ENCODE measurements at places on chromosomes 4 and X.

- ATAC-seq, result peak; percentile 55
Measured at GRCh38 chrX:10156199-10157031, at the start of gene CLCN4. Gene CLCN4, plus strand, starts transcription at chrX:10156975. Its CDS starts 28,058 bp downstream, at chrX:10185033.

GRCh38 chr4:74474345-74475090, 29.6 kb downstream of the AREG start:
- ATAC-seq, result peak; percentile 53

DNA sequence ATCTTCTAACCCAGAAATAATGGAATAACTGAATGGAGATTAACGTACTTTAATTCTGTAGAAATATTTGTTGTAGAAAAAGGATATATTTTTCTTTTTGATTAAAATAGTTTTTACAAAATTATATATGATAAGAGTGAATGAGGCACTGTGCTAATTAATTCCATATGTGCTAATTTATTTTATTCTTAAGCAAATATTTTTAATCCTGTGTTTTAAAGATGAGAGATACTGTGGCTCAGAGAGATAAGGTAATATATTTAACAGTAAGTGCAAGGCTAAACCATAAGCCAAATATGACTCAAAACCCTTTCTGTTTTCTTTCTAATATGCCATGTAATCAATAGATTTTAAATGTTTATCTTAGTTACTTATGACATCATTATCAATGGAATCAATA, 88.2 kb downstream of the EMCN start:
- no peak for ATAC-seq

GRCh38 chr4:184705692-184706091, 28.2 kb downstream of the CENPU start:
- no peak for ATAC-seq

GRCh38 chr4:11765849-11766453, 337.3 kb upstream of the HS3ST1 start:
- no peak for ATAC-seq

- ATAC-seq, result no peak
Measured at GRCh38 chrX:37776283-37776986, 3.4 kb upstream of the CYBB start.

DNA sequence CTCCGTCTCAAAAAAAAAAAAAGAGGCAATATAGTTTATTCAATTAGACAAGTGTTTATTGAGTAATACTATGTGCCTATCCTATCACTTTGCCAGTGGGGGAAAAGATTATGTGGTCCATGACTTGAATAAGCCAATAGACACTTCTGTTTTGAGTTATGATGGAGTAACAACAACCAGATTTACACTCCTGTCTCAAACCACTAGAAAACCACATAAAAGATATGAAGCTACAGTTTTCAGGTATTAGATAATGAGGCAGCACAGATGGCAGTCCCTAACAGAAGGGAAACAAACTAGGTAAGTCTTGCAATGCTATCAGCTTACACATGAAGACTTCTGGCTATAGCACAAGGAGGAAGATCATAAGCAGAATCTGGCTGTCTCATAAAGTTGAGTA, 22.5 kb downstream of the NFXL1 start:
- ATAC-seq, result no peak

DNA sequence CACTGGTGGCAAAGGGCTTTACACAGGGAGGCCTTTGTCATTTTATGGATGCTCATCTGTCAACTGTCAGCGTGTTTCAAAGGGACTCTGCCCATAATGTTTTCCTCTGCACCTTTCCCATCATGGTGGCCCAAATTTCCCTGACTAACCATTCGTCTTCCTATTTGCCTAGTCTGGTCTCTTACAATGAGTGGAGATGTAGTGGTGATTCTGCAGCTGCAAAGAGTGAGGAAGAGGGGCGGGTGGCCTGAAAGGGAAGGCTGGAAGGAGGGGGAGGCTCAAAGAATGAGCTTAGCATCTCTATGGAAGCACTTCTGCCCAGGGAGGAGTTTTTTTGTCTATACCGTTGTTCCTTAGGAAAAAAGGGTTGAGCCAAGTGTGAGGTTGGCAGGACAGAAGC, 447.5 kb downstream of the NKX6-1 start:
- ATAC-seq, result no peak

- no peak for ATAC-seq
Measured at GRCh38 chrX:45056428-45057145, 144.1 kb downstream of the DIPK2B start.

- ATAC-seq, result peak; percentile 81
Measured at GRCh38 chr4:183492791-183493222, 12.1 kb upstream of the ING2 start.

- no peak for ATAC-seq
Measured at GRCh38 chr4:24208691-24209090, 318.8 kb upstream of the PPARGC1A start.

- no peak for ATAC-seq
Measured at GRCh38 chr4:82084747-82085146, 289.0 kb downstream of the HNRNPD start.

DNA sequence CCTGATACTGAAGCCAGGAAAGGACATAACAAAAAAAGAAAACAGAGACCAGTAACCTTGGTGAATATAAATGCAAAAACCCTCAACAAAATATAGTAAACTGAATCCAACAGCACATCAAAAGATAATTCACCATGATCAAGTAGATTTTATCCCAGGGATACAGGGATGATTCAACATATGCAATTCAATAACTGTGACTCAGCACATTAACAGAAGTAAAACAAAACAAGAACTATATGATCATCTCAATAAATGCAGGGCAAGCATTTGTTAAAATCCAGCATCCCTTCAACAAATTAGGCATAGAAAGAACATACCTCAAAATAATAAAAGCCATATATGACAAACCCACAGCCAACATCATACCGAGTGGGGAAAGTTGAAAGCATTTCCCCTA, 112.0 kb downstream of the HHIP start:
- ATAC-seq, result no peak

DNA sequence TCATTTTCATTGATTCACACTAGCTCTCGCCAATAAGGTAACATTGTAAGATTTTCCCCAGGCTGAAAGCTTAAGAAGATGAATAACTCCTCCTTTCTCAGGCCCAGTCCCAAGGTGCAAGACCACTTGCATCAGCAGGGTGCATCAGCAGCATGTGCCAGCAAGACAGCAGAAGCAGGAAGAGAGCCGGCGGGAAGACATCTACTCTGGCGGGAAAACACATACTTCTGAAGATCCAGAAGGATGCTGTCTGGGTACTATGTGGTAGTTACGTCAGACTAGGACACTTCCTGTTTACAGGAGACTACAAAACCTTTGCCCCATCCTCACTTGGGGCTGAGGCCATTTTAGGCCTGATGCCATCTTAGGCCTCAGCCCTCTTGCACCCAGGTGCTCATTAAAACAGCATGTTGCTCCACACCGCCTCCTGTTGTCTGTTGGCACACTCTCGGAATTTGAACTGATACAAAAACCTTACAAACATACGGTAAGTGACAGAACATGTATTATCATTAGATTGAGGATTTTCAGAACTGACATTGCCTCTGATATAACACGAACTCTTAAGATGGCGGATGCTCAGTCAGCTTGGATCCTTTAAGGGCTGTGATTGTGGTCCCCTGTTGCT, 886.5 kb upstream of the EPHA5 start:
- no peak for ATAC-seq

DNA sequence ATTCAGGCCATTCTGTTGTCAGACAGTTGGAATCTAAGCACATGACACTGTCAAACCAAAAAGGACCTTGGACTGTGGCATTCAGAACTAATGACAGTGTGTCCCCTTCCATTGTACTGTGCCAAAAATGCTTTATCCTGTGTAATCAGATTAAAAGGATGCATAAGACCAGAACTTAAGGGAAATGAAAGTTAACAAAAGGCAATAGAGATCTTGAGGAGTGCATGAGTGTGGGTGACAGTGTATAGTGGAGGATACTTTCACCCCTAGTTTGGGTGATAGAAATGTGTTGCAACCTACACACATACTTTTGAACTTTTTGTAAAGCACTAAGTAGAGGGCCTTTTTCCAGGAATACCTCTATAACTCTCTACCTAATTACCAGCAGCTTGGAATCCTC, 4.5 kb downstream of the CYSLTR1 start:
- ATAC-seq, result no peak

DNA sequence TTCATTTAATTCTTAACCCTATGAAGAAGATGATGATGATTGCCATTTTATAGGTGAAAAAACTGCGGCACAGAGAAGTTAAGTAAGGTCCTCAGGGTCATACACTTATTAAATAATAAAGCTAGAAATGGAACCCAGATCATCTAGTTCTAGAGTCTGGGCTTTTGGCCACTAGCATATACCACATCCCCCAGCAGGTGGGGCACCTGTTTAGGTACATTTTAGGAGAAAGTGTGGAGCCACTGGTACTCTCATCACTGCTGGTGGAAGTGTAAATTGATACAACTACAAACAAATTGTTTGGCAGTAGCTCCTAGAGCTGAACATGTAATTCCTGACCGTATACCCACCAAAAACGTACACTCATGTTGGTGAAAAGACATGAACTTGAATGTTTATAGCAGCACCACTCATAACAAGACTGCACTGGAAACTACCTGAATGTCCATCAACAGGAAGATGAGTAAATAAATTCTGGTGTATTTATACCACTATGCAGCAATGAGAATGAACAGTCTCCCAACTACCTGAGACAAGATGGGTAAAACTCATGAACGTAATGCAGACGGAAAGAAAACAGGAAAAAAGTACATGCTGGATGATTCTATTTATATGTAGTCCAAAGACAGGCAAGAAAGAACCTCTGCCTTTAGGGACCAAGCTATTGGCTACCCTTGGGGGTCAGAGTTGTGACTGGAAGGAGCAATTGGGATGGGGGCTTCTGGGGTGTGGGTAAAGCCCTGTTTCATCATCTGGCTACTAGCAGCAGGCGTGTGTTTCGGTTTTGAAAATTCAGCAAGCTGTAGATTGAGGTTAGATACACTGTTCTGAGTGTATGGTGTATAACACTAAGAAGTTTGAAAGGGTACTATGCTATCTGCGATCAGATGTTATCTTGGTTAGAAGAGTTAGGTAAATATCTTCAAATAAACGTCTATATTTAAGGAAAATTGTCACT, 72.3 kb upstream of the ADGRG2 start:
- no peak for ATAC-seq

- no peak for ATAC-seq
Measured at GRCh38 chrX:151596282-151596681, 32.8 kb downstream of the PASD1 start.

DNA sequence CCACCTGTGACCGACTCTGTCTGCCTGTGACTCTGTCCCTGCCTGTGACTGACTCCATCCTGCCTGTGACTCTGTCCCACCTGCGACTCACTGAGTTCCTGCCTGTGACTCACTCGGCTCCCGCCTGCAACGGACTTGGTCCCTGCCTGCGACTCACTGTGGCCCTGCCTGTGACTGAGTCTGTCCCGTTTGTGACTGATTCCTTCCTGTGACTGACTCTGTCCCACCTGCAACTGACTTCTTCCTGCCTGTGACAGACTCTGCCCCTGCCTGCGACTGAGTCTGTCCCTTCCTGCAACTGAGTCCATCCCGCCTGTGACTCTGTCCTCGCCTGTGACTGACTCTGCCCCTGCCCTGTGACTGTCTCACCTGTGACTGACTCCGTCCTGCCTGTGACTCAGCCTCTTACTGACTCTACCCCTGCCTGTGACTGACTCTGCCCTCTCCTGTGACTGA, 9.6 kb upstream of the UVSSA start:
- ATAC-seq, result peak; percentile 79

GRCh38 chr4:152014280-152014679, 253.5 kb upstream of the GATB start:
- no peak for ATAC-seq

DNA sequence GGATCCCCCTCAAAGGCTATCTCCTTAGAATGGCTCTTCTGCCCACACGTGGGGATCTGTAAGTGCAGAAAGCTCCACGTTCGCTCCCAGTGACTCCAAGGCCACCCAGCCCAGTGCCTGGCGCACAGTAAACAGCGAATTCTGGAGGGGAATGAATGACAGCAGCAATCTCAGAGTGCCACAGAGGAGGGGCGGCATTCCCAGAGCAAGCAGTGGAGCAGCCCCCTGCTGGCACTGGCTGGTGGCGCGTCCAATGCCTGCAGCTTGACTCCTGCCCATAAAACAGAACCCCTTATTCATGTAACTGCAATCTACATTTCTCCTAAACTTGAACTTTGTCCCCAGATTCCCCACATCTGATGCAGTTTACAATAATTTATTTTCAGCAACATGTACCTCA, 6.9 kb upstream of the HELT start:
- ATAC-seq, result no peak

- ATAC-seq, result no peak
Measured at GRCh38 chr4:126603210-126603609, 1029.5 kb upstream of the INTU start.

DNA sequence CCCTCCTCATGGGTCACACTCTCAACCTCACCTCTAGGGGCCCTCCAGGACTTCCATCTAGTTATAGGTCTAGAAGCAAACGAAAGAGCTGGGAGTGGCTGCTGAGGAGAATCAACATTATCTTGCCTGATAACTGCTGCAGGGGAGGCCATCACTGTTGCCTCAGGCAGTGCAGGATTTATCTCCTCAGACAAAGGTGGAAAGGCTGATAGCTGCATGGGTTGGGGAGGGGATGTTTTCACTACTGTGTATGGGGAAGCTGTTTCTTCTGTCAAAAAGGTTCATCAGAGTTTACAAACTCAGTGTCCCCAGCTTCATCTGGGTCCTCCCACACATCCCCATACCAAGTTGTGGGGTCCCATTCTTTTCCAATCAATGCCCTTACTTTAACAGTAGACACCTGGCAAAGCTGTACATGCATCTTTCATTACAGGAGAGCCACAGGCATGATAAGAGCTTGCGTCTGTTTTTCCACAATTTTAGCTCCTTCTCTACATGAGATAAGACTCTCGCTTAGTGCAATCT, 17.6 kb upstream of the PRDM8 start:
- no peak for ATAC-seq

- ATAC-seq, result peak; percentile 69
Measured at GRCh38 chrX:42131856-42132255, 208.5 kb upstream of the CASK start.

- no peak for ATAC-seq
Measured at GRCh38 chr4:123987408-123987807, 590.8 kb downstream of the SPRY1 start.

- no peak for ATAC-seq
Measured at GRCh38 chr4:6788123-6788522, 5.6 kb downstream of the KIAA0232 start.

DNA sequence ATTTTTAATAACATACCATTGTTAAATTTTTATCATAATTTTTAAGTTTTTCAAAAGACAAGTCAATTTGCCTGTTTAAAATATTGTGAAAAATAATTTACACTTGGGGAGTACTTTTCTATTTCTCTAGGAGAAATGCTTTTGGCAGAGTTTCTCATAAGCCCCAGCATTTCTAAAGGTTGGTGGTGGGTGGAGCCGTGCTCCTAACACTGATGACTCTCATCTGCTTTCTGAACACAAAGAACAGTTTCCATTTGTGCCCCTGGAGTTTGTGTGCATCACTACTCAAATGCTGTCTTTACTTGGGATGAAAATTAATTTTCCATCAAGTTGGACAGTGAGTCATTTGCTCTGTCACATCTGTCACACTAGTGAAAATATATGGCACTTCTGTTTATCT, 57.6 kb downstream of the TNIP2 start:
- no peak for ATAC-seq
